ENCODE measurements at places on chromosomes 5 and 9.

DNA sequence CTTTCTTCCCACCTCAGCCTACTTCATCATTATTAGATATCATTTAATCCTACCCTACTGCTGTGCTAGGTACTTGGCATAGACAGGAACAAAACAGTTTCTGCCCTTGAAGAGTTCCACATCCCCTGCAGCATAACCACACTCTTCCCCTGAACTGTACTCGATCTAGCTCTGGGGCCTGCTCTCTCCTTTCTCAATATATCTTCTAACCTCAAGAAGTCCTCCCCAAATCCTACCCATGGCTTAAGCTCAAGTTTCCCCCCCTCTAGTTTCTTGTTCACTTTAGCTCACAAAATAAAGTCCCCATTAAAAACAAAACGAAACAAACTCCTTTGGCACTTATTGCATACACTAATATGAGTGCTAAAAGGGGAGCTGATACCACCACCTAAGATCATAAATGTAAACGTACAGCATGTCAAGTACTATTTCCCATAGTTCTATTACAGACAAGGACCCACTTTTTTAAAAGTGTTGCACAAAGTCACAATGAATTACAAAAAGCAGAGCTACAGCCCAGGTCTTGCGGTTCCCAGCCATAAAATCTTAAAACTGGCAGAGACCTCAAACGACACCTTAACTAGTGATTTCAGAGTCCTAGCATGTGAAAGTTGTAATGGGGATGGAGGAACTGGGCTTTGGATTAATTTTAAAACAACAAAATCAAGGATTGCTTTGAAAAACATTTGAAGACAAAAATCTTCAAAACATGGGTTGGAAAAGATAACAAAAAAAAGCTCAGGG is 80.7 kb downstream of the PTPDC1 start:
- DNase-seq = no peak
- H3K36me3 ChIP-seq = no peaks in the 10 kb centered on the region
- H3K27ac ChIP-seq = peak overlapping the region; percentile 100

- H3K4me3 ChIP-seq = no peak overlapping the region
- peaks cover 3% of the 10 kb centered on the region for H3K4me1 ChIP-seq
- H3K27me3 ChIP-seq = no peaks in the 10 kb centered on the region
- H3K36me3 ChIP-seq = no peaks in the 10 kb centered on the region
- H3K27ac ChIP-seq = no peak overlapping the region
These were observed 100.2 kb downstream of the MPDZ start for GRCh38 chr9:13179257-13179656.

DNA sequence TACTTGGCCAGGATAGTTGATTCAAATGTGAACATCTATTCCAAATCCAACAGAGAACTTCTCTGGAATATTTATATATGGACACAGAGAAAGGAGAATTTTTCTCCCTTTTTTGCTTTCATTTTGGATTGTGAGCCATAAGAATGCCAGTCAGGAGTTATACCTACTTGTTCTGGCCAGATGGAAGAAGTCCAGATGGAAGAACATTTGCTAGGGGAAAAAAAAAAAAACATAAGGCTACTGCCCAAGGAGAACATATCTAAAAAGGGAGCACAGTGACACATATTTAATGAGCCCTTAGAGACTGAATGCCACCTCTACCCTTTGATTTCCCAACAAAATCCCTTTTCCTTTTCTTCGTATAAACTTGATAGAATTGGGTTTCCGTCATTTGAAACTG is 61.7 kb upstream of the PPP2R2B start:
- H3K36me3 ChIP-seq = no peaks in the 10 kb centered on the region
- no peak overlapping the region for H3K27ac ChIP-seq
- no peak for DNase-seq

DNA sequence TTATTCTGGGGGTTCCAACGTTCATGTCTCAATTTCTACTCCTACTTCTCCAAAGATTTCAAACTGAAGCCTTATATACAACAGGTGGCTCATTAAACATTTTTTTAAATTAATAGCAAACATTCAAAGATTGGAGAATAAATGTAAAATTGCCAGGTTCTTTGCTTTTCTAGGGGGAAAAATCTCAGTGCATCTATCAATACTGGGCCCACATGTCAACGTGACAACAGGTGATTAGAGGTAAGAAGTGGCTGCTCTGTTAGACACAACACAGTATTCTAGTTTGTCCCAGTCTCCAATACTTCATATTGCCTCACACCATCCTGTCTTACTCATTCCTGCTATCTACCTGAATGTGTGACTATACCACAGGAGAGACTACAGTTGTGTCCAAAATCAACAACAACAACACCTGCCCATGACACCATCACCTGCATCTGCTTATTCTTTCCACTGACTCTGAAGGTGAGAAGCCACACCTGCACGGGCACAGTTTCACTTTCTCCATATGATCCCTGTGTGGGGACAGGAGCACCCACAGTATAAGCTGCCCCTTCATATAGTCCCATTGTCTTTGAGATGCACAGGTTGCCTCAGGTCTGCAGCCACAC is 110.2 kb downstream of the LHFPL2 start:
- H3K4me1 ChIP-seq = peaks cover 12% of the 10 kb centered on the region
- H3K4me3 ChIP-seq = no peak overlapping the region
- H3K36me3 ChIP-seq = no peaks in the 10 kb centered on the region
- no peaks in the 10 kb centered on the region for H3K27me3 ChIP-seq
- DNase-seq = no peak

- H3K4me3 ChIP-seq = no peak overlapping the region
- H3K27me3 ChIP-seq = no peaks in the 10 kb centered on the region
- H3K4me1 ChIP-seq = no peaks in the 10 kb centered on the region
- DNase-seq = no peak
- H3K36me3 ChIP-seq = no peaks in the 10 kb centered on the region
- no peak overlapping the region for H3K27ac ChIP-seq
These were observed 10.7 kb downstream of the HMGCS1 start for GRCh38 chr5:43302481-43302880.

DNA sequence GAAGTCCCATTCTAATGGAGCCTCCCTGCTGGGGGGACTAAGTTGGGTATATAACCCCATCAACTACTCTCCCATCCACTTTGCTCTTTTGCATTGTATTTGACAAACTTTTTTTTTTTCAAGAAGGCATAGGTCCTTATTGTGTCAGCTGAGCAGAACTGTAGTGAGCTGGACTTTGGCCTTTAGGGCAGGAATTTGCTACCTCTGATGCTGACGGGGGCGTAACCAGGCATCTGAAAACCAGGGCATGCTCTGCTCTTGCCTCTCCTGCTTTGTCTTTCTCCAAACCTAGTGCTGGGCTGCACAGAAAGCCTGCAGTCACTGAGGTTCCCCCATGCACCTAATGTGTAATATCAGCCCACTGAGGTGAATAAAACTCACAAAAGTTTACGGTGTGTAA is 49.0 kb downstream of the MSX2 start:
- H3K27me3 ChIP-seq = no peaks in the 10 kb centered on the region
- DNase-seq = no peak
- H3K4me1 ChIP-seq = no peaks in the 10 kb centered on the region
- H3K4me3 ChIP-seq = no peak overlapping the region
- H3K27ac ChIP-seq = no peak overlapping the region
- no peaks in the 10 kb centered on the region for H3K36me3 ChIP-seq

GRCh38 chr5:75348241-75348640 is 11.2 kb downstream of the HMGCR start:
- H3K27ac ChIP-seq = no peak overlapping the region
- H3K36me3 ChIP-seq = no peaks in the 10 kb centered on the region

GRCh38 chr9:83956086-83956435 is 24.0 kb downstream of the HNRNPK start:
- no peaks in the 10 kb centered on the region for H3K27me3 ChIP-seq
- no peaks in the 10 kb centered on the region for H3K36me3 ChIP-seq
- no peaks in the 10 kb centered on the region for H3K4me1 ChIP-seq
- peak overlapping the region; percentile 68 for H3K4me3 ChIP-seq

DNA sequence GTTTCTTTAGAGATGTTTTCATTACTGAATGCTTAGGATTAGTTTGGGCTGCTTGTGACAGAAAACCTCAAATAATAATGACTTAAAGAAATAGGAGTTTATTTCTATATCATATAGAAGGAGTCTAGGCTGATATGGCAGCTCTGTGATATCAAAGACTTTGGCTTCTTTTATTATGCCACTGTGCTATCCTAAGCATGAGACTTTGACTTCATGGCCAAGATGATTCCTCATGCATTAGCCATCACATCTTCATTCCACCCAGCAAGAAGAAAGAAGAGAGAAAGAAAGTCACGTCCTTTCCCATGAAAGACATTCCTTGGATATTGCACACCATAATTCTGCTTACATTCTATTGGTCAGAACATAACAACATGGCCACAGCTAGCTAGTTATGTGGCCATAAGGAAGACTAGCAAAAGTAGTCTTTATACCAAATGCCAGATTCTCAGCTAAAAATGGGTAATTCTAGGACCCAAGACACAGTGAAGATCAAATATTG is 76.2 kb downstream of the DAPK1 start:
- no peak for DNase-seq
- no peaks in the 10 kb centered on the region for H3K27me3 ChIP-seq
- H3K4me3 ChIP-seq = no peak overlapping the region

GRCh38 chr9:123062351-123063176 is 29.1 kb downstream of the GPR21 start:
- no peaks in the 10 kb centered on the region for H3K36me3 ChIP-seq
- H3K27ac ChIP-seq = peak overlapping the region; percentile 55
- no peak overlapping the region for H3K4me3 ChIP-seq

GRCh38 chr5:149857499-149857898 is 87.1 kb downstream of the PDE6A start:
- no peaks in the 10 kb centered on the region for H3K4me1 ChIP-seq
- no peak overlapping the region for H3K27ac ChIP-seq
- no peaks in the 10 kb centered on the region for H3K27me3 ChIP-seq
- no peaks in the 10 kb centered on the region for H3K36me3 ChIP-seq

DNA sequence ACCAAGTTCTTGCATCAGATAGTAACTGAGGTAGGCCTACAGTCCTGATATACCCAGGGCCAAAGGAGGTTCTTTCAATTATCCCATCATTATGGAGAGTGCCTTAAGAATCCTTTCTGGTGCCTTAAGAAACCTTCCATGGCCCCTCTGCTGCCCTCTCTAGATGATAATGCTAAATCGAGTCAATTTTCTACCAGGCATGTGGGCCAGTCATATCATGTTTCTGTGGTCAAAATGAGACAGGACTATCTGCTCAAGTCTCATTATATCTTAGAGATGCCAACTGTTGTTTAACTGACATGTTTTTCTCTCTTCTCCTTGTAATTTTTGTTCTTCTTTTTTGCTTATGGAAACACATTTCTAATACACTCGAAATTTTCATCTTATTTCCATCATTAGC is 127.6 kb downstream of the EDIL3 start:
- no peak overlapping the region for H3K4me3 ChIP-seq
- H3K27me3 ChIP-seq = no peaks in the 10 kb centered on the region

DNA sequence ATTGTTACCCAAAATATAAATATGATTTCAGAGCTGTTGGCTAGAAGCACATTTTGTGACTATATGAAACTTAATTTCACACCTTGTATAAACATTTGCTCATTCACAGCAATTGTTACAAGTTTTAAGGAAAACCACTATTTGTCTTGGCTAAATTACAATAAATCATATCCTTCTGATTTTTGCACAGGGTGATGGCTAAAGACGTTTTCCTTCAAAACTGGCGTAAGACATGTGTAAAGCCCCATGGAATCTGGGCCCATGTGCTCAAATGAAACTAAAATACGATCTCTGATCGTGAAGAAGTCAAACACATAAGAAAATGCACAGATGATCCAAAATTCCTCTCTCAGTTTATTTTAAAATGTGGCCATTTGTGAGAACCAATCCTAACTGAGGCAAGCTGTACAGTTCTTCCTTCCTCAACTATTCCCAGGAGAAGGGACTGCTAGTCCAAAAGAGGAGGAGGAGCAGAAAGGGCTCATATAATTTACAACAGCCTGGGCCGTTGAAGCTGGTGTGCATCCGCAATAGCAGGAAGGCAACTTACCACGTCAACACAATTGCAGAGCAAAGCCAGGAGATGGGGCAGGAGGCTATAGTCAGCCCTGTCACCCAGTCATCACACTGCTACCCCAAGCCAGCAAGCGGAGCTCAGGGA is 98.4 kb downstream of the MED27 start:
- no peaks in the 10 kb centered on the region for H3K27me3 ChIP-seq
- no peak overlapping the region for H3K4me3 ChIP-seq
- no peaks in the 10 kb centered on the region for H3K4me1 ChIP-seq
- no peak overlapping the region for H3K27ac ChIP-seq

Measured in uterus (tissue), 4 donors.